Stimulated activated CD4-positive, alpha-beta T cell treated with anti-CD3 and anti-CD28 coated beads, Interleukin-1b, Interleukin-23, amount 100 ng/mL, for 4 hours (primary cell): ENCODE measurements at places on chromosomes 4 and X.

DNA sequence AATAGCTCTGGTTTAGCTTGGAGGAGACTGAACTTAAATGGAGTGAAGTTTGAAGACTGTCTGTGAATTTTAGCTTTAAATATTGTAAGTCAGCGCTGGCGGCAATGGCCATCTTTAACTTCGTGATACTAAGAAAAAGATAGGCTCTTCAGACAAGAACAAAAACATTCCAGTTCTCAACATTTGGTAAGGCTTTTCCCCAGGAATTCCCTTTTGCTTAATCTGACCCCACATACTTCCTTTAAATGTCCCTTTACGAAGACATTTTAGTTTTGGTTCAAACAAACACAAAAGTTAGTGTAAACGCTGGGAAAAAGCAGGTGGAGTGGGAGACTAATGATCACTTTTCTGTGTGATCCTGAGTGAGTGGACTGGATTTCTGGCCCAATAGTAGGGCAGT, 106.2 kb downstream of the MAML3 start:
- DNase-seq: no peak

GRCh38 chr4:48483777-48484493, 792 bp downstream of the SLC10A4 start:
- DNase-seq: no peak

- no peak for DNase-seq
Observed at GRCh38 chr4:55386073-55386472, 9.7 kb upstream of the TMEM165 start.

GRCh38 chr4:94277534-94277933, 65.1 kb downstream of the HPGDS start:
- no peak for DNase-seq

- no peak for DNase-seq
Observed at GRCh38 chrX:106897259-106897658, 5.9 kb downstream of the RIPPLY1 start.

GRCh38 chrX:67426946-67427345, 116.9 kb upstream of the AR start:
- no peak for DNase-seq

GRCh38 chr4:14952352-14952751, 49.9 kb upstream of the CPEB2 start:
- DNase-seq: no peak
